Sciatic nerve (tissue), 2 donors: ENCODE measurements at places on chromosomes 7 and 10.

DNA sequence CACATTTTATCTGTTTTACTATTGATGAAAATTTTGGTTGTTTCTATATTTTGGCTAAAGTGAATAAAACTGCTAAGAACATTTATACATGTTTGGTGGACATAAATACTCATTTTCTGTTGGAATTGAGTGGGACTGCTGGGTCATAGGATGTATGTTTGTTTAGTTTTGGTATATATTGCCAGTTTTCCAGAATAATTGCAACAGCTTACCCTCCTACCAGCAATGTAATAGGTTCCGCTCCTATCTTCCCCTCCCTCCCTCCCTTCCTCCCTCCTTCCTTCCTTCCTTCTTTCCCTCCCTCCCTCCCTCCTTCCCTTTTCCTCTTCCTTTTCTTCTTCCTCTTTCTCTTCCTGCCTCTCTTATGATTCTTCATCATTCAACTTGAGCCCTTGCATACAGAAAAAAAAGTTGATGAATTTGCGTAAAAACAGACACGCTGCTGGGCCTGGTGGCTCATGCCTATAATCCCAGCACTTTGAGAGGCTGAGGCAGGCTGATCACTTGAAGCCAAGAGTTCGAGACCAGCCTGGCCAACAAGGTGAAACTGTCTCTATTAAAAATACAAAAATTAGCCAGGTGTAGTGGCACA lies 23.5 kb downstream of the VKORC1L1 start:
- no peak for DNase-seq

DNA sequence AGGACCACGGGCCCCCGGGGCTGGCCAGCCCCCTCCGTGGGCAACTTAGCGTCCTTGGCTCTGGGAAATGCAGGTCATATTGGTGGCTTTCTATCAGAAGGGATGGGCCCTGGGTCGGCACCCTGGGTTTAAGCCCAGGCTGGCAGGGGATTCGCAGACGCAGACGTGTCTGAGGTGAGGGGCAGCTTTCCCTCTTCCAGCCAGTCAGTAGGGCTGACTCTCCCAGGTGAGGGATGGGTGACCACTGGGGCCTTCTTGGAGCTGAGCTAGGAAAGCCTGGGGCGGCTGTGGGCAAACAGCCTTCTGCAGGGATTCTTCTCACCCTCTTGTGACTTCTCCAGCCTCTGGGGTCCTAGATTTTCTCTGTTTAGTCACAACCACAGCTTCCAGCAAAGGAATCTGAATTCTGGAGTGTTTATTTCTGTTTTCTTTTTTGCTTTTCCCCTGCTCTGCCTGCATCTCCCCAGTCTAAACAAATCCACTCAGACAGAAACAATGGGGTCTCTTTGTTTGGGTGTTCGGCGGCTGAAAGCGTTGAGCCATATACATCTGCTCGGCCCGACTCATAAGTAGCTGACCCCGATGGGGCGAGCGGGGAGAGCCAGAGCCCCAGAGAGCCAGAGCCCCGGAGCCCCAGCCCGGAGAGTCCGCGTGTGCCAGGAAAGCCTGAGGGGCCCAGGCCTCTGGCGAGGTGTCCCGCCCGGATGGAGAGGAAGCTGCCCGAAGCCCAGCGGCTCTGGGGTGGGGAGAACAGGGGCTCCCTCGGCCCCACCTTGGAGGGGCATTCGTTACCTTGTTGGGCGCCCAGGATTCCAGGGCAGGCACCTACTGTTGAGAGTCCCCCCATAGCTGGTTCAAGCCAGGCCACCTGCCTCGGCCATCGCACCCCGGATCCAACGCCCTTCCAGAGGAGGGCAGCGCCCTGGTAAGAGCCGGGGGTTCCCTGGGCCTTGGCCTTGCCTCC lies 2.0 kb downstream of the MNX1 start:
- DNase-seq = no peak

GRCh38 chr7:16447876-16448275 lies 17.7 kb downstream of the SOSTDC1 start:
- DNase-seq = no peak

DNA sequence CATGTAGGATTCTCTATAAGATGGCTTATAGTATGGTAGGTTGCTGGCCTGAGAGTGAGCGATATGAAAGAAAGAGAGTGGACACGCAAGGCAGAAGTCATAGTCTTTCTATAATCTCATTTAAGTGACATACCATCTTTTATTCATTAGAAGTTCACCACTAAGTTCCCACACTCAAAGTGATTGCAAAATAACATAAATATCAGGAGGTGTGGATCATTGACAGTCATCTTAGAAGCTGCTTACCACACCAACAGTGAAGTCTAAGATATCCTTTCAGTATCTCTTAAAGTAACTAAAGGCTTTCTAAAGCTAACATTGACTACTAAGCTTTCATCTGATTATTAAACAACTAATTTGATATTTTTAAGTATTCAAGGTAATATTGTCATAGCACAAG lies 36.9 kb upstream of the GNAI1 start:
- no peak for DNase-seq

DNA sequence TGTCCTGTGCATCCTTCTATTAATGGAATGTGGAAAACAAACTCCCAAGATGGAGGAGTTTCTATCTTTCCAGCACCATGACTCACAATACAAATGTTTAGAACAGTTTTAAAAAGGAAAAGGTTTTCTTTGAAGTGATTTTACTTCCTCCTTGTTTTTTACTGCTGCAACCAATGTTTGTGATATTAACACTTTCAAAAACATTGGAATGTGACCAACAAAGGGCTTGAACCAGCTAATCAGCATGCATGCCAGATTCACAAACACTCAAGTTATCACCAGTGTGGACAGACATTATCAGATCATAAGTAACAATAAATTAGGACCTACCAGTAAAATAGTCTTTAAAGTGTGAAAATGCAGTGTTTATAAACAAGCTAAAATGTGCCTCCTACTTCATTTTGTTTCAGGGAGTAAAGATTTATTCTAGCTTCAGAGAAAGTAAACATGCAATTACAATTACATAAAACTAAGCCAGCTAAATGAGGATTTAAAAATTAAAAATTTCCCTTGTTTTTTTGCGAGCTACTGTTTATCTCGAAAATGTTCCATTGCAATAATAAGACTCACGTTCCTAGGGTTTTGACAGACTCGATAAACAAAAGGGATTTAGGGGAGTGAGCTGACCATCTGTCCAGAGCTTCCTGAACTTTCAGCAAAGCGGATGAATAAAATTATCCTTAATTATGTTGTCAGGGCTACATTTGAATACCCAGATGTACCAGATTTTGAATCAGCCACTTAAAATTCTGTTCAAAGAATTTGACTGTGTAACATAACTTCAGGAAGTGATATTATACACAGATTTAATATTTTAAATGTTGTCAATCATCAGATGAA lies 29.8 kb downstream of the CPVL start:
- DNase-seq = no peak

GRCh38 chr7:34991938-34992840 lies 45.1 kb downstream of the DPY19L1 start:
- no peak for DNase-seq

DNA sequence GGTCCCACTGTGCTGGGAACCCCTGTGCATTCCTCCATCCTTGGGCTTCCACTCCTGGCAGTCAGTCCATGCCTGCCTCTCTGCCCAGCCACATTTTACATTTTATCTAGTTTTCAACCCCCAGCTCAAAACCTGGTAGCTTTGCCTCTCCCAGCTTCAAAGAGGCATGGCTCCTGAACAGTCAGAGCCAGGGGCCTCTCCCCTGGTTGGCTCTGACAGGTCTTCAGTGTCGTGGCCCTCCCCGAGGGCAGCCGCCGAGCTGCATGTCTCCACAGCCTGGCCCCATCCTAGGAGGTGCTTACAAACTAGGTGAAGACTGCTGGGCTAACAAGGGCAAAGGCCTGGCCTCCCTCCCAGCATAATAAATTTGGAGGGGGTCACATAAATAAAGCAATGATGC lies 14.8 kb downstream of the COBL start:
- DNase-seq = no peak

GRCh38 chr10:8766899-8767298 lies 712.4 kb downstream of the GATA3 start:
- no peak for DNase-seq

GRCh38 chr10:19169684-19170083 lies 121.1 kb downstream of the MALRD1 start:
- no peak for DNase-seq

- DNase-seq = no peak
Observed at GRCh38 chr7:37084303-37084702, 360.0 kb upstream of the AOAH start.

- no peak for DNase-seq
Observed at GRCh38 chr7:43460733-43461348, 122.1 kb upstream of the STK17A start.

DNA sequence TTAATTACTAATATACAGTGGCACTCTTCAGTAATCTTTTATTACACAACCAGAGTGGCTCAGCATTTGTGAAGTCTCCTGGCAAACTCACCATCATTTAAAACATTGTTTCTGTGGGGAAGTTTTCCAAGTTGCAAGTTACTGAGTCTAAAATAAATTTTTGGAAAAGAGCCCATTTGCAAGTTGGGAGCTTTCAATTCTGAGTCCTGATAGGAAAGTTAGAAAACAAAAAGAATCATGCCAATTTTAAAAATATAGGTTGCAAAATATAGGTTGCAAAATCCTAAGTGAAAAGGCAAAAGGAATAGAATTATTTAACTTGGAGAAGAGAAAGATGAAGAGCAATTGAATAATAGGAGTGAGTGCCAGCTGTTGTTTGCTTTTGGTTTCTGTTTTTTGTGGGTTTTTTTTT lies 378.8 kb upstream of the C7orf33 start:
- no peak for DNase-seq

- no peak for DNase-seq
Observed at GRCh38 chr7:142542942-142543341, 206.3 kb upstream of the PRSS1 start.

DNA sequence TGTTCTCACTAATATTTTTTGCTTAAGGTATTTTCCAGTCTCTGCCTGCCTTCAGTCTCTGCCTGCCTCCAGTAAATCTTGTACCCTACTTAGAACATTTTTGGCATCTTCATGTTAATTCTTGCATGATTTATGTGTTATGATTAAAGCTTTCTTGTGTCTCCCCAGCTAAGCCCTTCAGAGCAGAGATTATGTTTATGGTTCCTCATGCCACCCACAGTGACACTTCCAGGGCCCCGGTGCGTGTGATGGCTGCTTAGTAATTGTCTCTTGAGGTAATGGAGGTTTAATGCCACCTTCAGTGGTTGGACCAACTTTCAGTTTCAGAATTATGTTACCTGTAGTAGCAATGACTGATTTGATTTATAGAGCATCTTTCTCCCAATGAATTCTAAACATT lies 70.6 kb upstream of the MET start:
- DNase-seq = no peak

- no peak for DNase-seq
Observed at GRCh38 chr7:603152-603951, 83.7 kb upstream of the PDGFA start.

- no peak for DNase-seq
Observed at GRCh38 chr10:103982639-103983038, 15.7 kb downstream of the SLK start.

GRCh38 chr10:67936416-67936815 lies 52.0 kb downstream of the SIRT1 start:
- DNase-seq = no peak

DNA sequence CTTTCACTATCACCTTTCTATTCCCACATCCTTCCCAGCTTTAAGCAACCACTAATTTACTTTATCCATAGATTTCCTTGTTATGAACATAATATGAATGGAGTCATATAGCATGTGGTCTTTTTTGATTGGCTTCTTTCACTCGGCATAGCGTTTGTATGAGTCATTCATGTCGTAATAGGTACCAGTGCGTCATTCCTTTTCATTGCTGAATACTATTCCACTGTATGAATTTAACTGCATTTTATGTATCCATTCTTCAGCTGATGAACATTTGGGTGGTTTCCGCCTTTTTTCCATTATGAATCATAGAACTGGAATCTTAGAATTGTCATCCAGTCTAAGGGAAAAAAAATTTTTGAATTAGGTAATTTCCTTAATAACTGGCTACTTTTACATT lies 411.3 kb upstream of the AUTS2 start:
- DNase-seq = no peak

DNA sequence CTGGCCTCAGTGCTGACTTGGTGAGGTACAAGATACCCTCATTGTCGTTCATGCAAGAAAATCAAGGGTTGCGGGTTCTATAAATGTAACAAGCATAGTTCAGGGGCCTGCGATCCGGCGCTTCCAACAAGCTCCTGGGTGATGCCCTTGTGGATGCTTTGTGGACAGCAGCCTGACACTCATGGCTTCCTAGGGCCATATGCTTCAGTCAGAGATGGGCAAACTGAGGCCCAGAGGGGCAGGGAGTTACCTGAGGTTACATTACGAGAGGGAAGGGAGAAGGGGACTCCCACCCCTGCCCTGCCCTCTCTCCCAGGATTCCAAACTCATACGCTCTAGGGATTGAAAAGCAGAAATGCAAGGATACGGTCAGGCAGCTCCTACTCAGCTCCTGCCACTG lies 296.3 kb upstream of the ZMIZ1 start:
- DNase-seq = peak; percentile 38

GRCh38 chr7:70384891-70385290 lies 747.1 kb upstream of the GALNT17 start:
- DNase-seq = no peak

DNA sequence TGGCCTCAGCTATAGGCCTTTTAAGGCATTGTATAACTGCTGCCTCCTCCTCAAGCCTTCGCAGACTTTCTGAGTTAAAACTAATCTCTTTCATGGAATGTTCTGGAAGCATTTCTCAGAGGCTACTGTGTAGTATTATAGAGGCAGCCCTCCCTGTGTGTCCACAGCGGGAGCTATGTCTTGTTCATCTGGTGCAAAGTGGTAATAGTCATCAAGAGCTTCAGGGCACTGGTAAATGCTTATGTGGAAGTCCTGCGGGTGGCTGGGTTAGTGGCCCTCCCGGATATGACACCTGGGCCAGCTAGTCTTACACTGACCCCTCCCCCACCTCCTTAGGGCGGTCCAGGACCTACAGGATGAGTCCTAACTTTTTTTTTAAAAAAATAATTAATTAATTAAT lies 2.2 kb upstream of the ABHD11 start:
- DNase-seq = no peak

DNA sequence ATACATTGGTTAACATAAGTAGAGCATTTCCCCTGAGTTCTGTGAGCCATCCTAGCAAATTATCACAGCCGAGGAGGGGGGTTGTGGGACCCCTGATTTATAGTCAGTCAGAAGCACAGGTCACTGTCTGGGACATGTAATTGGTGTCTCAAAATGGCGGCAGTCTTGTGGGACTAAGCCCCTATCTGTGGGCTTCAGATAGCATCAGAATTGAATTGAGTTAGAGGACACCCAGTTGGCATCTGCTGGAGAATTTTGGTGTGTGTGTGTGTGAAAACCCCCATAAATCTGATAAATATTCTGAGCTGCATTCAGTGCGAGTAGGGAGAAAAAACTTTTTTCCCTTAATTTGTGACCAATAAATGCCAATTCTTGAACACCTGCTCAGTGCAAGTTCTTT lies 6.5 kb upstream of the TET1 start:
- no peak for DNase-seq

DNA sequence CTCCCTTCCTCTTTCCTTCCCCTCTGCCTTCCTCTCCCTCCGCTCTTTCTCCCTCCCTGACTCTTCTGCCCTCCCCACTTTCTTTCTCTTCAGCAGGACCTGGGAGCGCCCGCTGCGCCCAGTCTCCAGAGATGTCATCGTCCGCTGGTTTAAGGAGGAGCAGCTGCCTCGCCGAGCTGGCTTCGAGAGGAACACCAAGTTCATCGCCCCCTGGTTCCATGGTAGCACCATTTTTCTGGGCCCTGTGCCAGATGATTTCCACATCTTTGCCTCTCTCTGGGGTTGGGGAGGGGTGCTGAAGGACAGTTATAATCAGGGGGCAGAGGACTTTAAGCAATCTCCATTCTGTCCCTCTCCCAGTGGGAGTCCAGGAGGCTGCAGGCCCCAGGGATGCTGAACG lies 71.6 kb downstream of the SH2D4B start:
- DNase-seq = no peak
